ENCODE measurements at places on chromosomes 2 and 18.

DNA sequence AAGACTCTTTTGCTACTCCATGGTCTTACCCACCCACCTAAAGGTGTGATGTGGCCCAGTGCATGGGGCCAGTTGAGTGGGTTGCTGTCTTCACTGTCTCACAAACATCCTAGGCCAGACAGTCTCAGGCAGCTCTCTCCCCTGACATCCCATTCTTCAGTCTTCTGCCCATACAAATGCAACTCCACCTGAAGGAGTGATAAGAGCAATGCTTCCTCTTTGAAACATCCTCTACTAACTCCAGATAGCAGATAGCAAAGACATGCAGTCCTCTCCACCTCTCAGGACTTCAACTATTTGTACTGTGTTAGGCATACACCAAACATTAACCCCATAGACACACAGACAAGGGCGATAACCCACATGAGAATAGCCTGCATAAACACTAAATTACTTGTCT lies 71.3 kb downstream of the MTHFD2 start:
- DNase-seq: no peak

DNA sequence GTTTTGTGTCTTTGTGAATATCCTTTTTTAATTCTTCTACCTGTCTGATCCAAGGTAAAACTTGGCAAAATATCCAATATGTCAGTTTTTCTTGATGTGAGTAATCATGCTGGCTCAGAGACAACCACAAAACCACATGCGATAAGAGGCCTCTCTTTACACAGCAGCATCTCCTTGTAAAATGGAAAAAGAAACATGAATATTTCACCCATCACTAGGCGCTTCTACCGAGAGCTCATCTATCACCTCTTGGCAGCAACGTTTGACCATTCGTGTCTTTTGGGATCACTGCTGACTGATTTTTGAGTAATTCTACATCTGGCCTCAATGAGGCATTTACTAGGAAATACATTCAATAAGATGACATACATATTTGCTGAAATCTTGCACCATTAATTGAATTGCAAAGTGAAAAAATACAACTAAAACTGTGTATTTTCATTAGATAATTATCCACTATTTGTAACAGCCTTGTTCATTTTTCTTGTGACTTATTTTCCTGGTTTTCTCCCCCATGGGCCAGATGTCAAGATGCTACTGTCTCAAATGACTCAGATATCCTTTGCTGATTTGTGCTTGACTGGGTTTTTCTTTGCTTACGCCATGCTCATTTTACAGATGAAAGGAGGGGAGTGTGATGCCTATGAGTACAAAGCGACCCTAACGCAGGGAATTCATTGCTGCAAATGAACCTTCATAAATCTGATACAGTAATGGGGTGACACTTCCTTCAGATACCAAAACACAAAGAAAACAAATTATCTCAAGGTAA lies 467.5 kb downstream of the FBXO15 start:
- no peak for DNase-seq

GRCh38 chr18:78664848-78665247 lies 314.8 kb upstream of the SALL3 start:
- DNase-seq: no peak

- DNase-seq: no peak
Measured at GRCh38 chr2:95024371-95024770, 1.1 kb upstream of the MAL start.

- DNase-seq: no peak
Measured at GRCh38 chr2:95375532-95376150, 26.9 kb upstream of the FAHD2A start.

DNA sequence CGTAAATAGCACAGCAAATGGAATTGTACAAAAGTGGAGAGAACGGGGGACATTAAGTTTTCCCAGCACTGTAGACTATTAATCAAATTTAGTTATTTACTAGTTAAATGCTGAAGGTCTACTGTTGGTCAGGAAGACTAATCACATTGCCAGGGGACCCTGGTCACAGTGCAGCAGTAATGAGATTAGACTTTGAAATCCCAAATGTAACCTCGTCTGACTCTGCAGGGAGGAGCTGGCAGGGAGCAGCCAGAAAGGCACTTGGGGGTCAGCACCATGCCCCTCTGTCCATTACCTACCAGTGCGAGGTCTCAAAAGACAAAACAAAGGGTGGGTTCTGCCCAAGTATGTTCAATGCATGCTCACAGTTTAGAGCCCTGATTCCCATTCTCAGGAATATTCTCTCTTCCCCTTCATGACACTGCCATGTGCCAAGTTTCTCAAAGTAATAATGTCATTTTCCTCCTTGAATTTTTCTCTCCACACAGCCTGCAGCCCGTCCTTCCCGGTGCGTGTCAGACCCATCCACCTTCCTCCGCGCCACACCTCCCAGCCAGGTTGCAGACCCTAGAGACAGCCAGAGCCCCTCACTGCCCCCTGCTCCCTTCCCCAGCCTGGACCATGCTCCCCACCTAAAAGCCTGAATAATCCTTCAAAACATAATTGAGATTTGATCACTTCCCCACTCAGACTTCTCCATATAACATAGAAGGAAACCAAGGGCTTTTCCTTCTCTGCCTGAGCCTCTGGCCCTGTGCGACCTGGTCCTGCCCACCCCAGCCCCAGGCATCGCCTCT lies 52.5 kb downstream of the TMEM18 start:
- DNase-seq: no peak

GRCh38 chr2:137776697-137777096 lies 187.6 kb upstream of the HNMT start:
- no peak for DNase-seq

GRCh38 chr2:166197446-166197845 lies 69.6 kb upstream of the SCN1A start:
- DNase-seq: no peak

- DNase-seq: no peak
Measured at GRCh38 chr2:105375001-105375561, 23.8 kb downstream of the FHL2 start.

DNA sequence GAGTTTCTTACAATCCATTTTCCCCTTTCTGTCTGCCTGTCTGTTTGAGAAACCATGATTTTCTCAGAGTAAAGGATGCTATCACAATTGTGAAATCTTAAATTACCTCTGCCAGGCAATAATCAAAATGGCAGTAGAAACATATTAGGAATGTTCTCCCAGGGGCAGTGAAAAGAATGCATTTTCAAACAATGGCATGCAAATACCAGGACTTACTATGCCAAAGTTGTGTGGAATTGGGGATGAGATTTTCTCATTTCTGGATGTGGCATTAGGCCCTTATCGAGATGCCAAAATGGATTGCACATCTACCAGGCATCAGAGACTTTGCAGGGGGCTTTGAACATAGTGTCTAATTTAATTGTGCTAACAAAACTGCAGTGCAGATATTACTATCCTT lies 821.4 kb downstream of the RNF144A start:
- no peak for DNase-seq

- no peak for DNase-seq
Measured at GRCh38 chr2:44566059-44566458, 204.3 kb downstream of the CAMKMT start.

DNA sequence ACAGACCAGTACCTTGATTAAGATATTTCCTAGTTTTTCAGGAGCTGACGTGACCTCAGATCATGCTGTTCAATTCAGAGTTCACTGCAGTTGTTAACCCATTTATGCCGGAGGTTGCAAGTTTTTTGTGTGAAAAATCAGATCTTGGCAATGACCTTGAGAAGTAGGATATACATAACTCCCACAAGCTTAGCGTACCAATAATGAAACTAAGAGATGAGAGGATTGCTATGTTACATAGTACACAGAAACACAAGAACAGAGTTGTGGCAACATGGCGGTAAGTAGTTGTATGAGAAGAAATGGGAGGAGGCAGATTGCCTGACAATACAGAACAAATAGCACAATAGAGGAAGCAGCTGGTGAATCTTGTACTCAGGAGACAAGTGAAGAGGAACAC lies 39.1 kb downstream of the PPIG start:
- no peak for DNase-seq

DNA sequence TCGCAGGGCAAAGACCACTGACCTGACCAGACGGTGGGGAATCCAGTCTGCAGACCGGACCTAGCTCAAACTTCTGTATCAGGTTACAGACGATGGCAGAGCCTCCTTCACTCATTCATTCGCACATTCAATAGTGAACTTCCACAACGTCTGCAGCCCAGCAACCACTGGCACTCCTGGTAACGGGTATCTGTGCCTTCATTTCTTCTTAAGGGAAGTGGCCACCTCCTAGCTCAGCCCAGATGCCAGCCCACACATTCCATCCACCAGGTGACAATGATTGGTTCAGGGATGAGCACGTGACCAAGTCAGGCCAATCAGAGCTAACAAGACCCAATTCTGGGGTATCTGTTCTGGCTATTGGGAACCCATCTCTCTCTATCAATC lies 15.9 kb upstream of the ARMC9 start:
- no peak for DNase-seq

DNA sequence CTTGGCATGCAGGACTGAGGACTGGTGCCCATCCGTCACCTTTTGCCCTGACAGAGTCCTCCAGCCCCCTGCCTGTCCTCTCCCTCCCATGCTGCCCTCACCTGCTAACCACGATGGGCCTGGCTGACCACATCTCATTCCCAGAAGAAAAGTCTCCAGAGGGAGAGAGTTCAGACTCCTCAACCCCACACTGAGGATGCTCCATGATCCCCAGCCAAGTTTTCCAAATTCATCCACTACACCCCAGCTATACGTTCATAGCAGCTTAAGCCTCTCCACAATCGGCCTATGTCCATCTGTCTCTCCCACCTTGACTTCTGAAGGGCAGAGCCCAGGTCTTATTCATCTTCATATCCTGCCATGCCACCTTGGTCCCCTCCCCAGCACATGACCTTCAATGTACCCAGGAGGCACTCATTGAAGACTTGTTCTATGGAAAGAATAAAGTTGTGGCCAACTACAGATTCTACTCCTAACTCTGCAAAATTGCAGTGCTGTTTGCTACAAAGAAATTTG lies 115.6 kb upstream of the ID2 start:
- DNase-seq: no peak

GRCh38 chr2:17272170-17272569 lies 246.1 kb downstream of the RAD51AP2 start:
- no peak for DNase-seq

- no peak for DNase-seq
Measured at GRCh38 chr2:100964681-100965169, 37.4 kb upstream of the RPL31 start.

- no peak for DNase-seq
Measured at GRCh38 chr18:53874103-53874502, 350.4 kb downstream of the MBD2 start.

GRCh38 chr2:51994123-51994763 lies 962.3 kb upstream of the NRXN1 start:
- no peak for DNase-seq

DNA sequence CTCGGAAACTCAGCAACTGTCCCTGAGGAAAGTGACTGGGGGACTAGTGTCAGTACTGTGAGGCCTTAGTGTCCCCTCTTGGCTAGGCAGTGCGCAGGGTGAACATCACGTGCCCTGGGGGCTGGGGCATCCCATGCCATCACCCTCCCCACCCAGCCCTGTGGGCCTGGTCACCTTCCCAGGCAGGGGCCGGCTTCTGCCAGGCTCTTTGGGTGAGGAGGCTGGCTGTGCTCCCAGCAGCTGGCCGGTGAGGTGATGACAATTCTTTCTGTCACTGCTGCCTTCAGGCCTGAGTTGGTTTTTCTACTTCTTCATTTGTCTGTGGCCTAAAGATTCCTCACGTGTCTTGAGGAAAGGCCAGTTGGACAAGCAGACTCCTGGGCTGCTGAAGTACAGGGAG lies 180.8 kb downstream of the KLHL29 start:
- no peak for DNase-seq

DNA sequence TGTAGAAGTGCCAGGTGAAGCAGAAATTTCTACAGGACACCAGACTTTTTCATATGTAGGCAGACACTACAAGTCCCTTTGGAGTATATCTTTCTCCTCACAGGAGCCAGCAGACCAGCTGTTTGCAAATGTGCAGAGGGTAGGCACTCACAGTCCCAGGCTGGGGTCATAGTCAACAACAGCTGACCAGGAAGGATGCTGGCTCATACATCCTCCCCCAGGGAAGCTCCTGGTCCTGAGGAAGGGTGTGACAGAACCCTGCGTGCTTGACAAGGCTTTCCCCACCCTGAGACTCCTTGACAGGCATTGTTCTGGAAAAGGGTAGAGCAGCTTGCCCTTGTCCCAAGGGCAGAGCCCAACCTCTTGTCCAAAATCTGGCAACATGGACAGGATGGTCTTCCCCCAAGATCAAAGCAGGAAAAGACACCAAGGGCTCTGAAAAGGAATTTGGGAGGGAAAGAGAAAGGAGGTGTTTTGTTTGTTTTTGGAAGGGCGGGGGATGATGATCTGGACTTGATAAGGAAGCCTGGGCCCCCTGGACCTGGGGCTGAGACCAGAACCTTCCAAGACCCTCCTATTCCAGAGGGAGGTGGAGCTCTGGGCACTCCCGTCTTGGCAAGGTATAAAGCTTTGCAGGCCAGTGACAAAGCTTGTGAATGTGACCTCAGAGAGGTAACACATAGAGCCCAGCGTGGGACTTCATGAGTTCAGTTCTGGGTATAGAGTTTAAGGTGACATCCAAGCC lies 87.1 kb downstream of the GFPT1 start:
- no peak for DNase-seq

DNA sequence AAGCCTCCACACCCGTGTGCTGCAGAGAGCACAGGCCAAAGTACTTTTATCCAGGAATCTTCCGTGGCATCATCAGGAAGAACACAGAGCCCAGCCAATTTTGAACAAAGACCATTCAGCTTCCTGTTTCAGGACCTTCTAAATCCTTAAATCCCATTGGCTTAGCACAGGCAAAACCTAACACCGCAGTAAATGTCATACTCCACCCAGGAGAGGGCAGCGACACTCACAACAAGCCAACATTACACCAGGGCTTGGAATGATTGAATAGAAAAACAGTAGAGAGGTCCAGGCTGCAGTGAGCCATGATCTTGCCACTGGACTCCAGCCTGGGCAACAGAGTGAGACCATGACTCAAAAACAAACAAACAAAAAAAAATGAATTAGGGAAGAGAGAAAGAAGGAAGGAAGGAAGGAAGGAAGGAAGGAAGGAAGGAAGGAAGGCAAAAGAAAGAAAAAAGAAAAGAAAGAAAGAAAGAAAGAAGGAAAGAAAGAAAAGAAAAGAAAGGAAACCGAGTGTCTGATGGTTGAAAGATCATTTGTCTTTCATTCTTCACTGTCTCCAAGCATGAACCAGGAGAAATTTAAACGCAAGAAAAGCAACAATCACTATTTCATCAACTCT lies 144.6 kb upstream of the SATB2 start:
- no peak for DNase-seq

- DNase-seq: no peak
Measured at GRCh38 chr2:58609326-58609725, 368.2 kb upstream of the FANCL start.
